ENCODE measurements at places on chromosomes 2 and 18.

GRCh38 chr2:9803023-9803805 is 40.1 kb upstream of the TAF1B start:
- DNase-seq: no peak

DNA sequence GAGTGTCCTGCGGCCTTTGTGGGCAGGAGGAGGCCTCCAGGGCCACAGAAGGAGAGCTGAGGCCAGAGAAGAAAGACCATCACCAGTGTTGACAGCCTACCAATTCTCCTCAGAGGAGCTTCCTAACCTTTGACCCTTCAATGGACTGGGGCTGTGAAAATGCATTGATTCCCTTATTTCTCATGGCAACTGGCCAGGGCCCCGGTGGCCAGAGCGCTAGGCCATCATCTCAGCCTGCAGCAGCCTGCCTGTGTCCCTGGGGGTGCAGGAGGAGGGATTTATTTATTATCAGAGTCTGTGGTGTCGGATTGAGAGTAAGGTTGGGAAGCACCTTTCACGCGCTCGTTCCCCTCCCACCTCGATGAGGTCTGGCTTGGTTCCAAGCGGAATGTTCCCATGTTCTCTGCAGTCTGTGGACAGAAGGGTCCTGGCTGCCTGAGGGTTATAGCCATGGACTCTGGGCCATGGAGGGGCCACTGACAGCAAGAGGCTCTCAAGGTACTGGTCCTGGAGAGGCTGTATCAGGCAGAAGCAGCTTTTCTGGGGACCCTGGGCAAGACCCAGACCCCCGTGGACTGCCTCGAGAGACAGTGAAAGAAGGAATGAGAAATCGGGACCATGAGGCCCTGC is 53.8 kb downstream of the CYP27C1 start:
- DNase-seq: no peak

GRCh38 chr2:197973772-197974171 is 169.4 kb downstream of the PLCL1 start:
- DNase-seq: no peak

GRCh38 chr18:79459946-79460480 is 64.3 kb downstream of the NFATC1 start:
- no peak for DNase-seq

GRCh38 chr2:216554755-216555154 is 56.1 kb downstream of the RPL37A start:
- DNase-seq: no peak
